ENCODE measurements at places on chromosomes 4 and X.

DNA sequence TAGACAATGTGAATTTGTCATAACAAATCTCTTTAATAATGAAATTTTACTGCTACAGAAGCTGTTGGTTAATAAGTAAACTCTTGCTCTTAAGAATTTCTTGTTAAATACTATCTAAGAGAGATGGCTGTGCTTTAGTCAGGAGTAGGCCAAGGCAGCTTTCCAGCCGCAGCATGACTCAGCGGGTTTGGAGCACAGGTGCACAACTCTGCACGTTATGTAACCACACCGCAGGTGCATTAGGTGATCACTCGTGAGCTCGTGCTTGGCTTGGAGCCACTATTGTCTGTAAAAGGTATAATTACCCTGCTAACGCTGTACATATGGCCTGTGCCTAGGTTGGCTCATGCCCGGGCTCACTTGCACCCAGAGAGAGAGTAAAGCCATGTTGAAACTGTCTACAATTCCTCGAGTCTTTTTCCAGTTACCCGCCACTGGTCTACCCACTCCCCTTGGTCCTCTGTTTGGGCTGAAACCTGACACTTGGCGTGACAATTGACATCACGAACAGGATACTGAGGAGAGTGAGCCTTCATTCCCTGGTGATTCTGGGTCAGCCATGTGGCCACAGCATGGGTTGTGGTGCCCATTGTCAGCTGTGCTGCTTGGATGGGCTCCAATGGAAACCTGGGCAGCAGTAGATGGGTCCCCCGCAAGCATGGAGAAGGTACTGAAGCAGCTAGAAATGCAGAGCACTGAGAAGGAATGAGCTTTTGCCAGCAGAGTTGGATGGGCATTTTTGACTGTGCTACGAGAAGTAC lies 18.4 kb upstream of the ANAPC4 start:
- no peak for DNase-seq

GRCh38 chrX:120304256-120304655 lies 7.0 kb downstream of the TMEM255A start:
- no peak for DNase-seq

GRCh38 chrX:30309139-30309571 lies at the start of gene NR0B1:
TSS of gene NR0B1 (minus strand) at chrX:30309390. CDS start at chrX:30309363, 27 bp downstream.
- DNase-seq: no peak

GRCh38 chr4:9943761-9944160 lies 77.5 kb downstream of the SLC2A9 start:
- no peak for DNase-seq

DNA sequence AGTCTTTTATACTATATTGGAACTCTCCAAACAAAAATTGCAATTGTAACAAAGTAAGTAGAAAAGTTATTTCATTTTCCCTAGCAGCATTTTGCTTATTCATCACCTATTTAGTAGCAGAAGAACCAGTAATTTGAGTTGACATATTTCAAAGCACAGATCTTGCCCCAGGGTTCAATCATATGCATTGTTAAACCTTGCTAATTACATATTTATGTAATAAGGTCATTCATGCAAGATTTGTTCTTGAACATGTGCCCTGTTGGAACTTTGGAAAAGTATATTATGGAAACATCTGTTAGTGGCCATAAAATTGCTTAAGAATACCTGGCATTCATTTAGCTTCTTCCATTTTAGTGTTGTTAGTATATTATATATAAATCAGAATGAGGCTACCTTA lies 191.7 kb downstream of the TLL1 start:
- DNase-seq: no peak

GRCh38 chr4:20883231-20883630 lies 183.0 kb downstream of the PACRGL start:
- no peak for DNase-seq

DNA sequence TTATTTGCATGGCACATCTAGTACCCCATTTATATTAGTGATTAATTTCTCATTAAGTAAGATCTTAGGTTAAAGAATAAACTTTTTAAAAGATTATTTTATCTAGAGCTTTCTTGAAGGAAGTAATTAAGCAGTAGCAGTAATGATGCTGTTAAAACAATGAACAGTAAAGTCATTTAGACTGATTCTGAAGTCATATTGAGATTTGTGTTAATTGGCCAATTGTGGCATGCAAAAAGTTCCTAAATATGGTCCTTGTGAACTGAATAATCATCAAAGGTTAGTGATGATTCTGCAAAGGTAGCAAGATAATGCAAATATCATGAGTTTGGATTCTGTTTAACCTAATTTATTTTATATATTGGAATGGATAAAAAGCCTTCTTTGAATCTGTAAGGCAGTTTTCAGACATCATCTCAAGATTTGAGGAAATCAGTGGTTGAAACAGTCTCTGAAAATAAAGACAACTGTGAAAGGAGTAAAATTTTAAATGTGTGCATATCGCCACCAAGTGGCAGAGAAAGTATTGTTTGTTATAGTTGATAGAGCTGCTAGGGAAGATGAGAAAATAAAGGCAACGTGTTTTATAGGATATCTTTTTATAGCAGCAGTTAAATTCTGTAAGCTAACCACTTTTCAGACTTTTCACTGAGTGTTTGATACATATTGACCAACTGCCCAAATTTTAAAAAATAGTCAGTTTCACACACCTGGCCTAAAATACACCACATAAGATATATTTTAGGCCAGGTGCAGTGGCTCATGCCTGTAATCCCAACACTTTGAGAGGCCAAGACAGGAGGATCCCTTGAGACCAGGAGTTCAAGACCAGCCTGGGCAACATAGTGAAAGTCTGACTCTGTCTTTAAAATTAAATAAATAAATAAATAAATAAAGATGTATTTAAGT lies 79.6 kb downstream of the CCKAR start:
- DNase-seq: no peak

- no peak for DNase-seq
Observed at GRCh38 chr4:67721770-67722597, 21.0 kb upstream of the UBA6 start.

GRCh38 chrX:109843963-109844751 lies 111.1 kb upstream of the ACSL4 start:
- DNase-seq: no peak

DNA sequence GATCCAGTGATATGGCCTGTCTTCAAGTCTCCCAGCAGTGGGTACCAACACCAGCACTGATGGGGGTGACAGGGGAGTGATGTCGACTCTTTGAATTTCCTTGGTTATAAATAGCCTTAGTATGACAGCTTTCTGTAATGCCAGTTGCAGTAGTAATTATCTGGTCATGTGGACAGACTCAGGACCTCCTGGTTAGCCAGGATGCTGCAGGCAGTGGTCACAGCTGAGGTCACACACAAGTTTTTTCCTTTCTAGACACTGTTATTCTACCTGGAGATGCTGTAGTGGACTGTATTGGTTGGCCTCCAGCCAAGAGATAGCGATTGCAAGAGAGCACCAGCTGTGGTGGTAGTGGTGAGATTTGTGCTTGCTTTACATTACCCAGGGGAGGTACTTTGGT lies 63.6 kb downstream of the UPRT start:
- no peak for DNase-seq

DNA sequence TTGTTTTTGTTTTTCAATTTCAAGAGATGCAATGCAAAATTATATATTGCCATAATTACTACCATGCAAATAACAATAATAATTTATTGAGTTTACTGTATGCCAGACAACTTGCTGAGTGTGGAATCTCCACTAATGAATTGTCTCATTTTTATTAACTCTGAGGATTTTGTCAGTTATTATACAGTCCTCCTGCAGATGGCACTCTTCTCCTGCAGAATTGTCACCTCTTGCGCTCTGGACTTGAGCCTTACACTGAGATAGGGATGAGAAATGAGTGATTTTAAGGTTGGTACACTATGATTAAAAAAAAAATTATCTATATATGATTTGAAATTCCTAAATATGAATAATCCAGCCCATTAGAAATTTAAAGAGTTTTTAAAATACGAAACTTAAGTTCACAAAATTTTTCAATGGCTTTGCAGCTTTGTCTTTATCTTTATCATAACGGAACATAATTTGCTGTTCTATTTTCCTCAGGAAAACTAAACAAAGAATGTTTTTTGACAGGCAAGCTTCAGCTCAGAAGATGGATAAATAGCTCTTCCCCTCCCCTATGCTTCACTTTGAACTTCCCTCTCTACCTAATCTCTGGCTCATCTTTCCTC lies 12.7 kb upstream of the PAQR3 start:
- DNase-seq: no peak

- DNase-seq: no peak
Observed at GRCh38 chr4:170089668-170090351, at the start of gene AADAT. TSS of gene AADAT (minus strand) at chr4:170089956. CDS start at chr4:170089690, 266 bp downstream.

DNA sequence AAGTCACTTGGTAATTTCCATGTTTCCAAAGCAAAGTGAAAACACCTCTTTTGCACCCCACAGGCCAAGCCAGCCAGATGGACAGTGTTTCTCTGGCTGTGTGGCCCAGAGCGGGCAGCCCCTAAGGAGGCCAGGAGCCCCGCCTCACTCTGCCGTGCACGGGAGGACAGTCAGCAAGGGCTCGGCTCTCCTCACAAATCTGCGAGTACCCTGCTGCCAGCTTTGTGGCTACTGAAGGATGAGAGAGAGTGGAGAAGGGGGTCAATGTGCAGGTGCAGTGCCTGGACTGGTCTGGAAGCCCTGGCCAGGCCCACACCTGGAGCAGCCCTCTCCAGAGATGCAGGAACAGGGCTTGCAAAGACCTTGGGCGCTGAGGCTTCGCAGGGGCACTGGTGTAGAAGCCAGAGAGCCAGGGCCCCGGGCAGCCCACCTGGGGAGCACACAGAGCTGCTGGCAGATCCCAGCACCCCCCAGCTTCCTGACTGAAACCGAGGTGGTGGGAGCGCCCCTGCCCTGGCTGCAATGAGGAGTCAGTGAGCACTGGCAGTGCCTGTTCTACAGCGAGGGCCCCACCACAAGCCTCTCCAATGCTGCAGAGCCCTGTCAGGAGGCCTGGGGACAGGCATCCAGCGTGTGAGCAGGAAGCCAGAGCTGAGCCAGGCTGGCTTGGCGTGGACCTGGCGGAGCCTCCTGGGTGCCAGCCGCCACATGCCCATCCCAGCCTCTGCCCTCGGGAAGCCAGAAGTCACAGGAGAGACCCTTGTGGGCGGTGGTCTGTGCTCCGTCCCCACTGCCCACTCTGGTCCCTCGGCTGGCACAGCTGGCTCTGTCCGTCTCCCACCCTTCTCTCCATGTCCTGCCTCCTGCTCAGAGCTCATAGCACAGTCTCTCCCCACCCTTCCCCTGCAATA lies 3.9 kb downstream of the SPON2 start:
- no peak for DNase-seq

GRCh38 chr4:16739997-16740624 lies 158.3 kb downstream of the LDB2 start:
- no peak for DNase-seq

DNA sequence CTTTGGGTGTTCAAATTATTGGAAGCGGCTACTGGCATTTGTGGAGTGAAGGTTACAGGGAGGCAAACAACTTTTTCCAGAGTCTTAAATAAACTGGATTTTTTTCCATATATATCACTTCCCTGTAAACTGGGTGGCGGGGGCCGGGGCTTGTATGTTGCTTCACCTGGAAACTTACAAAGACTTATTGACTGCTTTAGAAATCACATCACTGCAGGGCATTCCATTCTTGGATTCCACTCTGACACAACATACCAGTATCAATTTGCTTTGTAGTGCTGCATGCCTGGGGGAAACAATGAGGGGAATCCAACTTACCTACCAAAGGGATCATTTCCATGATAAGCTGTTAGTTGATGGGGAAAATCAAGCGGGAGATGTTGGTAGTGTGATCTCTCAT lies 21.7 kb upstream of the FAM156A start:
- DNase-seq: no peak

DNA sequence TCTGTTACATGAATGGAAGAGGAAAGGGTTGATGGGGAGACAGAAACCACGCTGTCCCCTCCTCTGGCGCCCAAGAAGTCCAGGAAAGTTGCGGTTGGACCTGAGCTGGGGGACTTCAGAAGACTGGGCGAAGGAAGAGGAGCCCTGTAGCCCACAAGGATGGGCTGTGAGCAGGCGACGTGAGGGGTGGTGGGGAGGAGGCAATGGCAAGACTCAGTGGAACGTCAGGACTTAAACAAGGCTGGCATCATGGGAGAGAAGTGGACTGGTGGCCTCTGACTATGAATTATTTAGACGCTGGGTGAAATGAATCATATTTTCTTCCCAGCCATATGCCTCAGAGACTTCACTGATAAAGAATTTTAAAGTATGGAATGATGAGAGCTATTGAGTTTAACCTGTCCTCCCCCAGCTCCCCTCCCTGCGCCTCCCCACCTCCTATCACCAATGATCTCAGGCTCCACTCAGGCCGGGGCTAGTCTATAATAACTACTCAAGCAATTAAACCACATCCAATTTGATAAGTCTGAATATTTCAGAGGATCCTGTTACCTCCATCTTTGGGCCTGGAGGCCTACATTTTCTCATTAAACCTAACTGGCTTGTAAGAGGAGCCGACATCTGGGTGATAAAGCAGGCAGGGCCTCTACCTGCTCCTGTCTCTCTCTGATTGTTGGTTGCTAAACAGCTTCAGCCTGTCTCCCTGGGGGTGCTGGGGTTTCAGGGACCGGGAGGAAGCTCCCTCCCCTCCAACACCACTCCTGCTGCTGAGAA lies 63.6 kb downstream of the SMIM20 start:
- DNase-seq: no peak

- DNase-seq: no peak
Observed at GRCh38 chrX:72057849-72058248, 73.9 kb downstream of the RTL5 start.

- DNase-seq: no peak
Observed at GRCh38 chrX:100407147-100407783, 2.8 kb downstream of the PCDH19 start.

GRCh38 chr4:110452546-110452945 lies 23.4 kb upstream of the ENPEP start:
- no peak for DNase-seq

GRCh38 chr4:185938654-185939053 lies 126.7 kb upstream of the SORBS2 start:
- no peak for DNase-seq

GRCh38 chr4:153433754-153434105 lies 32.4 kb upstream of the TMEM131L start:
- DNase-seq: no peak

DNA sequence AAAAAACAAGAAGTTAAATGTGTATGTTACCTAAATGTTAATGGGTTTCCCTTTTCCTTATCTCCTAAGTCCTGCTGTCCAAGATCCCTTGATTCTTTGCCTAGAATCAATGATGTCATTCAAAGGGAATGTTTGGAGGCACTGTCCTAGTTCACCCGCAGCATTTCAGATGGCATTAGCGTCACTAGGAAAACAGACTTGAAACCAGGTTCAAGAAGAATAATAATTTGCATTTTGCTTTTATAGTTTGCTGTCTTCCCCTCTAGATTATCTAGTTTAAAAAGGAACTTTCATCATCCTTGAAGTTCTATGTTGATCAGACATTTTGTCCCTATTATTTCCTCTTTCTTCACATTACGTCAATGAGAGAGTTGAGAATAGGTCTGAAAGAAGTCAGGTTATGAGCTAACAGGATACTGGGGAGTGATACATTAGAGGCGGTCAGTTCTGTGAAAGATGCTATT lies 234.1 kb upstream of the PGRMC2 start:
- no peak for DNase-seq

GRCh38 chr4:120873554-120873953 lies 49.0 kb downstream of the PRDM5 start:
- DNase-seq: no peak

- DNase-seq: no peak
Observed at GRCh38 chr4:55107054-55107453, 18.3 kb downstream of the KDR start.

- DNase-seq: no peak
Observed at GRCh38 chr4:123088501-123088900, 166.1 kb upstream of the NUDT6 start.

Data from stimulated activated CD4-positive, alpha-beta T cell treated with anti-CD3 and anti-CD28 coated beads, Interleukin-2, amount 100 ng/mL, for 24 hours (primary cell).